ENCODE measurements at places on chromosomes 4 and X. TPM values are rescaled to one million over a fixed set of nuclear protein-coding genes. Genes with fewer than 3 reads are reported as not detected.

- H3K4me1 ChIP-seq: peaks cover 2% of the 10 kb centered on the region
- no peak for DNase-seq
- no peaks in the 10 kb centered on the region for H3K36me3 ChIP-seq
- no peak overlapping the region for H3K27ac ChIP-seq
These were observed 26.3 kb upstream of the PDS5A start for GRCh38 chr4:40003986-40004385.

Gene BTK
- total RNA-seq: 0.66 TPM

GRCh38 chr4:60737858-60738257, 462.3 kb upstream of the ADGRL3 start:
- no peak for DNase-seq
- no peak overlapping the region for H3K4me3 ChIP-seq
- no peaks in the 10 kb centered on the region for H3K4me1 ChIP-seq
- no peak overlapping the region for H3K27ac ChIP-seq

- H3K4me1 ChIP-seq: no peaks in the 10 kb centered on the region
- no peak overlapping the region for H3K27ac ChIP-seq
- H3K4me3 ChIP-seq: no peak overlapping the region
- H3K36me3 ChIP-seq: no peaks in the 10 kb centered on the region
These were observed 127.4 kb downstream of the CPE start for GRCh38 chr4:165505958-165506837.

DNA sequence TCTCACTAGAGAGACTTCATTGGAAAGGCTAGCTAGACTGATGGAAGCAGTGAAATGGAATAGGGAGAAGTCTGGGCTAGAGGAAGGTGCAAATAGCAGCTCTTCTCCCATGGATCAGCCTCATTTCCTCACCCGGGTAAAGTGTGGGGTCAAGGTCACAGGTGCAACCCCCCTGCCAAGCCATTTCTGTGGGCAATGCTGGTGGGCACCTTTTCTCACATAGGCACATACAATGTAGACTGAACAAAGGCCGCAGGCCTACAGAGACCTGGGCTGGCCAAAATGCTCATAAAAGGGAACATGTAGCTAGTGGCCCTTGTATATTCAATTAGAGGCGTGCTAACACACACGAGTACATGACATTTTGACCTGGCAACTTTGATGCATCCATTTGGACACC, 71.5 kb upstream of the EFNB1 start:
- no peaks in the 10 kb centered on the region for H3K4me1 ChIP-seq
- DNase-seq: no peak
- H3K27ac ChIP-seq: no peak overlapping the region
- no peak overlapping the region for H3K4me3 ChIP-seq

- H3K27ac ChIP-seq: no peak overlapping the region
- no peak overlapping the region for H3K4me3 ChIP-seq
- no peak for DNase-seq
- H3K4me1 ChIP-seq: peaks cover 52% of the 10 kb centered on the region
These were observed 20.4 kb downstream of the MAML3 start for GRCh38 chr4:140133576-140133975.

All from WTC11 (cell line).